Activated T-helper 17 cell treated with anti-CD3 and anti-CD28 coated beads, Interleukin-2, amount 50 U/mL, for 72 hours (primary cell): ENCODE measurements at places on chromosomes 5 and 9.

DNA sequence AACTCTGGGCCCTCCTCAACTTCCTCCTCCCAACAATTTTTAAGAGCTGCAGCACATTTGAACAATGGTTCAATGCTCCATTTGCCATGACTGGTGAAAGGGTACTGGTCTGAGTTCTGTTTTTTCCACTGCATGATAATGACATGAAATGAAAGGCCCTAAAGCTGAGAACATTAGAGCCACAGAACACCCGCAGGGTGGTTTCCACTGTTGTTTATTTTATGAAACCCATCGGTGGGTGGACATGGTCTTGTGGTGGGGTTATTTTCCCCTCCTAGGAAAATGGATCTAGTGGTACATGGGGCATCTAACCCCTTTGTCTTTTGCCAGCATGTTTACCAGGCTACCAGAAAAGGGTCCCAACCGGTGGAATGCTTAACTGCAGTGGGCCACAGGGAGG, 71.8 kb downstream of the SMARCA2 start:
- H3K4me3 ChIP-seq = no peak overlapping the region
- no peaks in the 10 kb centered on the region for H3K27me3 ChIP-seq
- peaks cover 99% of the 10 kb centered on the region for H3K36me3 ChIP-seq
- peak; percentile 68 for ATAC-seq
- H3K27ac ChIP-seq = peak overlapping the region; percentile 76

GRCh38 chr9:135369412-135369990, 110.1 kb upstream of the PPP1R26 start:
- H3K27me3 ChIP-seq = peaks cover 5% of the 10 kb centered on the region
- no peaks in the 10 kb centered on the region for H3K36me3 ChIP-seq
- no peak for ATAC-seq
- H3K27ac ChIP-seq = no peak overlapping the region

DNA sequence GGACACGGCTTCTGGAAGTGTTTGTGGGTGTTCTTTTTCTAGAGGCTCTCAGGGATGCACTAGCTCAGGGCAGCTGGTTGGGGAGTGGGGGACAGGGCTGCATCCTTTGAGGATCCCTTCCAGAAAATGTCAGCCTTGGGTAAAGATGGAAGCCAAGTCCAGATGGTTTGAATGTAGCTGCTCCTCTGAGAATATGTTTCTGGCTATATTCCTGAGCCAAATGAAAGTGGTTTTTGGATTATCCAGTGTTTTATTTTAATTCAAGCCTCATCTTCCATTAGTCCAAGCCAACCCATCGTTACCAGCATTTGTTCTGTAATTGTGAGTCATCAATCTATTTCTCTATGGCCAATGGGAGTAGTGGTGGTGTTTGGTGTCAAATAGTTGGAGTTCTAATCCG, 70.4 kb downstream of the SPRY4 start:
- no peaks in the 10 kb centered on the region for H3K36me3 ChIP-seq
- no peaks in the 10 kb centered on the region for H3K4me1 ChIP-seq
- no peak overlapping the region for H3K4me3 ChIP-seq
- H3K27me3 ChIP-seq = no peaks in the 10 kb centered on the region
- no peak for ATAC-seq
- H3K27ac ChIP-seq = no peak overlapping the region

GRCh38 chr5:154475591-154476353, 2.3 kb downstream of the HAND1 start:
- peaks cover 6% of the 10 kb centered on the region for H3K36me3 ChIP-seq
- peaks cover 19% of the 10 kb centered on the region for H3K4me1 ChIP-seq
- no peak overlapping the region for H3K27ac ChIP-seq
- no peak for ATAC-seq
- peaks cover 66% of the 10 kb centered on the region for H3K27me3 ChIP-seq

DNA sequence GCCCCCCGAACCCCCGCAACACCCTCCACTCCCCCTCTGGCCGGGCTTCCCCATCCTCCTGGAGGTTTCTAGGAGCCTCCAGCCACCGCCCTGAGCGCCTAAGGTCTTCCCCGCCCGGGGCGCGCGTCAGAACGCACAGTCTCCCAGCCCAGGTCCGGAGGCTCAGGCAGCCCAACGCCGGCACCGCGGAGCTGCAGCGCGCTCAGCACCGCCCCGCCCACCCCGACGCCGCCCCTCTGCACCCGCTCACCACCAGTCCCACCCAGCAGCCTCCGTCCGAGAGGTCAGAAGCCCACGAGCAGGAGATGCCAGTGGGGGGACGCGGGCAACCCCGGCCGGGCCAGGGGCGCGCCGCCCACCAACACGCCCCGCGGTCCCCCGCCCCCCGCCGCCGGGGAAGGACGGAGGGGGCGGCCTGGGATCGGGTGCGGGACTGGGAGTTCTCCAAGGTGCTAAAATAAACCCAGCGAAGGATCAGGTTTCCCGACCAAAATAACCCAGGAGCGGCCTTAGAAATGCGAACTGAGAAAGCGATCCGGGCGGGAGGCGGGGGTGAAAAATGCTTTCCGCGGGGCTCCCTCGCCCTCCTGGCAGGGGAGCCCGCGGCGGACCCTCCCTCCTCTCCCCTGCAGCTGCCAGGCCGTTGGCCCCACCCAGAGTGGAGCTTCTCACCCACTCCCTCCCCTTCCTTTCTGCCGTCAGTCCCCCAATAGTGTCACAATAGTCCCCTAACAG, 6.5 kb upstream of the FAM78A start:
- peaks cover 9% of the 10 kb centered on the region for H3K4me1 ChIP-seq
- H3K27ac ChIP-seq = no peak overlapping the region
- H3K4me3 ChIP-seq = peak overlapping the region; percentile 40
- H3K27me3 ChIP-seq = peaks cover 6% of the 10 kb centered on the region

- H3K27ac ChIP-seq = no peak overlapping the region
- no peaks in the 10 kb centered on the region for H3K4me1 ChIP-seq
- H3K4me3 ChIP-seq = no peak overlapping the region
- ATAC-seq = no peak
- peaks cover 3% of the 10 kb centered on the region for H3K27me3 ChIP-seq
These were observed 112.7 kb upstream of the SLC24A2 start for GRCh38 chr9:19901586-19901985.
